ENCODE measurements at places on chromosomes 2 and 18.

DNA sequence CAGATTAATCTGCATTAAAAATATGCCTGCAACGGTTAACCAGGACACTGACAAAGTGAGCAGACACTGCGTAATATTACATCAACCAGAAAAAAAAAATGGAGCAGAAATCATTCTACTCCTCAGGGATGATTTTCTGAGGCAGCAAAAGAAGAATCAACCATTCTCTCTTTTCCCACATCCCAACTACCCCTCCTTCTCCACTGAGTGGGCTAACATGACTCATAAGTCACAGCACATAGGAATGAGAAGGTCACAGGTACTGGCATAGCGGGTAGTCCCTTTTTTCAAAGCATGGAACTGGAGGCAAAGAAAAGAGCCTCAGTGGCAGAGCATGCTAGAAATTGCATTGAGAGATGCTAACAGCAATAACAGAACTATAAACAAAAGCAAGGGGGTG lies 54.3 kb upstream of the TSPYL6 start:
- no peak for DNase-seq

GRCh38 chr2:217911283-217912097 lies 91.3 kb downstream of the TNS1 start:
- no peak for DNase-seq

GRCh38 chr18:63783394-63783793 lies 8.2 kb downstream of the SERPINB7 start:
- no peak for DNase-seq

- DNase-seq, result no peak
Measured at GRCh38 chr18:62138461-62139235, 48.2 kb downstream of the PIGN start.

- DNase-seq, result no peak
Measured at GRCh38 chr2:61469424-61470121, 1.3 kb downstream of the USP34 start.

- no peak for DNase-seq
Measured at GRCh38 chr2:104733226-104733943, 120.5 kb upstream of the POU3F3 start.

DNA sequence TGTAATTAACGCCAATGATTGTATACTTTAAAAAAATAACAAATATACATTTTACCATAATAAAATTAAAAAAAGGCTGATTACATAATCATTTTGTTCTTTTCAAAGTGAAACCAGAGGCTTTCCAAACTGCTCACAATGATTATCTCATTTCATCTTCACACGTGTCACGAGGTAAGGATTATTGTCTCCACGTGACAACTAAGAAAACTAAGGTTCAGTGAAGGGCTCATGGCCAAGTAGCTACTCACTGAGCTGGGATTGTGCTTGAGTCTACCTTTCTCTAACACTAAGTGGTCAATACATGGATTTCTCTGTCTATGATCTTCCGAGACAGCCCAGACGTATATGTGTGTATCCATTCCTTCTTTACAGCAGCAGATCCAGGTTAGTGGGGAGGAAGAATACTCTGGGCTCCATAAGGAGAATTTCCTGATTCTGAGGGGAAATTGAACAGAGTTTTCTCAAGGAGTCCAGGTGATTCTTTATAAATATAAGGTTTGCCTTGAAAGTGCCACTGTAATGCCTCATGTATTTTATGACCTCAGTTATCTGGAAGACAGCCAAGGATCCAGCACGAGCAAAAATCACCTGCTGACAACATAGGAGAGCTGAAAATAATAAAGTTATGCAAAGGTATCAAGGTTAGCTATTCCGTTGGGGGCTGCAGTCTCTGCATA lies 25.6 kb upstream of the ACSL3 start:
- DNase-seq, result no peak

GRCh38 chr2:138744713-138745112 lies 35.5 kb downstream of the NXPH2 start:
- no peak for DNase-seq

GRCh38 chr2:158024288-158024898 lies 77.3 kb upstream of the UPP2 start:
- DNase-seq, result peak; percentile 12

DNA sequence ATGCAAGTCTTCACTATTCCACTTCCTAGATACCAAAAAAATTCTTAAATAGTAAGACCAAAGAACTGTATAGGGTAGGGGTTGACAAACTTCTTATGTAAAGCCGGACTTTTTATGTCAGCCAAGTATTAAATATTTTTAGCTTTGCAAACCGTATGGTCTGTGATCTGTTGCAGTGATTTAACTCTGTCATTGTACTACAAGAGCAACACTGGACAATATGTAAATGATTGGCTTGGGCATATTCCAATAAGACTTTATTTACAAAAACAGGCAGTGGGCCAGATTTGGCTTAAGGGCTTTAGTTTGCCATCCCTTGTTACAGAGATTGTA lies 48.0 kb downstream of the MGAT5 start:
- no peak for DNase-seq

DNA sequence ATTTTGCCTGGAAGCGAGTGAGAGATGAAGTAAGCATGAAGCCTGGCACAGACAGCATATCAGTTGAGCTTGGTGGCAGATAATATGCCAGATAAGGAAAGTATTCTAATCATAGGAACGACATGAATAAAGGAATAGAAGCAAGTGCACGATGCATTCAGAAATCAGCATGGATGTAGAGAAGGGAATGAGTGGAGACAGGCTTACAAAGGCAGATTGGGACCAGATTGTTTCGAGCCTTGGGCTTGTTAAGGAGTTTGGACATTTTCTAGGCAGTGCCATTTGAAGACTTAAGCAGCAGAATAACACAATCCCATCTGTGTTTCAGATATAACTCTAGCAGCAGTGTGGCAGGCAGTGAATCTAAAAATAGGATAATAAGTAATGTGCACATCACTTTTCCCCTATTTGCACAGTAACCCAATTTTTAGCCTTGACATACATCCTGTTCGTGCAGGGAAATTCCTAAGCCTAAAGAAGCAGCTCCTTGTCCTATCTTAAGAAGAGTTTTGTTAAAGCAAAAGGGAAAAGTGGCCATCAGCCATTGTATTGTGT lies 450.2 kb downstream of the PLCL1 start:
- no peak for DNase-seq

GRCh38 chr2:190255676-190256075 lies 64.0 kb downstream of the HIBCH start:
- no peak for DNase-seq

DNA sequence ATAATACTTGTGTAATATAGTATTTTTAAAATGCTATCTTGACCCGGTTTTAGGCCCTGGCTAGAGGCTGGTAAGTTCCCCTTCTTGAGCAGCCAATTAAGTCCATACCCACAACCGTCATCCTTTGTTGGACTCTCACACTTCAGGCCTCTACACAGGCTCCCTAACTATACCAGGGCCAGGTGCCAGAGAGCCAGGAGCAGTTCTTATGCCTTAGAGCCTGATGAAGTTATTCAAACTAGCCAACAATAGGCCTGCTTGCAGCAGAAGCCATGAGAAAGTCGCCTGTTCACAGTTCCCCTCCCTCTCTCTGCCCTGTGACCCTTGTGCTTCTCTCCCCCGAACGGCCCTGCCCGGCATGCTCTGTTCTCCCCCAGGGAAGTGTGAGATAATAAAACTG lies 454.2 kb upstream of the KLHL29 start:
- DNase-seq, result no peak

GRCh38 chr2:78540255-78540654 lies 485.2 kb upstream of the REG3G start:
- no peak for DNase-seq

- DNase-seq, result no peak
Measured at GRCh38 chr2:86566158-86566820, 3.0 kb upstream of the CHMP3 start.

GRCh38 chr2:158979772-158980171 lies 11.3 kb downstream of the TANC1 start:
- no peak for DNase-seq

DNA sequence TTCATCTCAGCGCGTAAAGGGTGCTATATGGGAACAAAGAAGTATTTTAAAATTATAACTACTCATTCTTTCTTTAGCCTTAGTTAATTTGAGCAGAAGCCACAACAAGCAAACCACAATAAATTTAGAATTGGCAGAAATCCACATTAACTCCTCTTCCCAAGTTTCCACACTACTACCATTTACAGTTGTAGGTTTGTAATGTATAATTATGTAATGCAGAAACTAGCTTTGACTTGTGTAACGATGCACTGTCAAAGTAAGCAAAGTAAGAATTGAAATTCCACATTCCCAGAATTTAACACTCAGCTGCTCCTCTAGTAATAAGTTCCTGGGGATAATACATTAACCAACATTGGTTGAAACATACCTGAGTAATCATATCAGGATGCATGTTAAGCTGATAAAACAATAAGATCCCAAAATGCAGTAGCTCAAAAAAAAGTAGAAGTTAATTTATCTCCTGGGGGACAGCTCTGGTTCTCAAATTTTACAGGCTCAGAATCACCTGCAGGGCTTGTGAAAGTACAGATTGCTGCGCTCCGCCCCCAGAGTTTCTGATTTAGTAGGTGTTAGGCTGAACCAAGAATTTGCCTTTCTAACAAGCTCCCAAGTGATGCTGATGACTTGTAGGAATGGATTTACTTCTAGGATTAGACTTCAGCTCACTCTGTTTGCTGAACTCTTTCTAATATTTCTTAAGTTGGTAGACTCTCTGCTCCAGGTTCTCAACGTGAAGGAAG lies 9.9 kb downstream of the GRP start:
- no peak for DNase-seq

GRCh38 chr2:63051795-63052333 lies 1.2 kb downstream of the OTX1 start:
- no peak for DNase-seq

GRCh38 chr2:57544624-57545023 lies 502.0 kb upstream of the VRK2 start:
- no peak for DNase-seq

DNA sequence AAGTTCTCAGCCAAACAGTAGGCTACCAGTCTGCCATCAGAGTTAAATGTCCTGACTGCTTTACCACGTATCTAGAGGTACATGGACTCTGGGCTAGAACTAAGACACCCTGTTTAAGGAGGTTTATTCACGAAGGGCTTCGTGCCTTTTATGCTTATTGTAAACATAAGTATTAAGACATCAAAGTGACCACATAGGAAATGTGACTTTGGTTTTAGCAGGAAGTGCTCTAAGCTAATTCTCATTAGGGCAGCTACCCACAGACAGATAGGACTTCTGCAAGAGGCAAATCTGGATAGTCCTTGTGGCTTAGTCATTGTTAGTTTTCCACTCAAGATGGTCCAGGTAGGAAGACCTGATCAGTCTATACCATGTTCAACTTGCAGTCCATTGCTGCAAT lies 233.3 kb upstream of the MGAT5 start:
- no peak for DNase-seq

DNA sequence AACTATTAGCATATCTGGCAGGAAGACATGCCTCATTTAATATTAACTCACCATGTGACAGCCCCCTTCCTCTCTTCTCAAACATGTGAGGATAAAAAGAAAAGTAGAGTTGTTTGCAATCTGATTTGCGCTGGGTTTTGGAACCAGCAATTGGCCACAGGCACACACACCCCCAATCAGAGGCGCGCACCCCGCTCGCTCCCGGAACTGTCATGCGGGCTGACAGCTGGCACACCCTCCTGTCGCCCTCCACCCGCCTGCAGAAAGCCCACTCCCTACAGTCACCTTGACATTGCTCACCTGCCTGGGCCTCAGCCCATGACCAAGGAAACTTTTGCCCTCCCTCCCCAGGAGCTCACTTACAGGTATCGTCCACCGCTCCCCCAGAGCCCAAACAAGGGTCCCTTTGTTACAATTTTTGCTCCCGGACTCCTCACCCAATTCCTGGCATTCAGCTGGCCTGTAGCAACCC lies 1.1 kb downstream of the COBLL1 start:
- DNase-seq, result no peak

GRCh38 chr2:45390441-45390840 lies 220.6 kb downstream of the SRBD1 start:
- no peak for DNase-seq

GRCh38 chr2:162712598-162712997 lies 126.0 kb downstream of the KCNH7 start:
- DNase-seq, result no peak

DNA sequence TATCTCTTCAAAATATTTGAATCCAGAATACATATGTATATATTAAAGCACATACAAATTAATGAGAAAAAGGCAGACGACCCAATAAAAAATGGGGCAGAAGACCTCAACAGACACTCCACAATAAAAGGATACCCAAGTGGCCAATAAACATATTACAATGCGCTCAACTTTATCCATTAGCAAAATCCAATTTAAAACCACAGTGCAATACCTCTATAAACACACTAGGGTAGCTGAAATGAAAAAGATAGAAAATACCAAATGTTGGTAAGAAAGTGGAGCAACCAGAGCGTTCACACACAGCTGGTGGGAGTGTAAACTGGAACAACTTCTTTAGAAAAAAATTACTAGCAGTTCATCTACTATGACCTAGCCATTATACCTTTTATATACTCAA lies 75.3 kb downstream of the CCDC148 start:
- no peak for DNase-seq

DNA sequence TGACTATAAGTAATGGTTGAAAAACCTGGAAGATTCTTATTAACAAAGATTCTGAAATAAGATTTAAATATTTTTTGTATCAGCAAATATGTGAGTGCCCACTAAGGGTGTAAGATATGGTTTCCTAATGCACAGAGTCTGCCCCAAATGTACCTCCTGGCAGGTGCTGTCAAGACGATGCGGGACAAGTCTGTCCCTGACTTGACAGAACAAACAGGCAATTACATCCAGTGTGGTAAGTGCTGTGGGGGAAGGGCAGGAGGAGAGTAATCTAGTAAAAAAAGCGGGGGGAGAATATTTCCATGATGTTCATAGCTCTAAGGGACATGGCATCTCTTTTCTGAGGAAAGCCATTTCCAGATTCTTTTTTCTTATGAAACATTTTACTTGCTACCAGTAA lies 127.5 kb downstream of the COL4A4 start:
- DNase-seq, result no peak

- DNase-seq, result no peak
Measured at GRCh38 chr2:55581874-55582547, 35.4 kb downstream of the PPP4R3B start.

DNA sequence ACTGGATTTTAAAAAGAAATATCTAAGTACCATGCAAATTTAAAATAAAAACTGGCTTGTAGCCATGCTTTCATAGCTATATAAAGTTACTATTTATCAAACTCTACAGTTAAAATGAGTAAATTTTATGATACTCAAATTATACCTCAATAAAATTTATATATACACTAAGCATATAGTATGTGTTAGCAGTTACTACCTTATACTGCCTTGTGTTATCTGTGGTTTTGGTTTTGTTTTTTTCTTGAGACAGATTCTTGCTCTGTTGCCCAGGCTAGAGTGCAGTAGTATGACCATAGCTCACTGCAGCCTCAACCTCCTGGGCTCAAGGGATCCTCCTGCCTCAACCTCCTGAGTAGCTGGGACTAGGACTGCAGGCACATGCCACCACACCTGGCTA lies 342.1 kb downstream of the KIAA1328 start:
- no peak for DNase-seq

- DNase-seq, result no peak
Measured at GRCh38 chr2:154855138-154855537, 156.6 kb downstream of the KCNJ3 start.

GRCh38 chr2:207166039-207166348 lies 246 bp upstream of the KLF7 start:
- peak; percentile 98 for DNase-seq
